Fibroblast of villous mesenchyme (primary cell): ENCODE measurements at places on chromosomes 4 and X. TPM values are rescaled to one million over a fixed set of nuclear protein-coding genes. Genes with fewer than 3 reads are reported as not detected.

The ARMCX1 gene
- total RNA-seq = 32.5 and 41.9 TPM in 2 replicates

The CXorf65 gene
- not detected in 2 replicates for total RNA-seq

The ACSL4 gene
- total RNA-seq = 146 and 171 TPM in 2 replicates

The BCORL1 gene
- total RNA-seq = 1.3 and 2.6 TPM in 2 replicates

The KLB gene
- not detected in 2 replicates for total RNA-seq

The NDP gene
- total RNA-seq = under 0.01 TPM in 1 of 2 replicates, not detected in the other

The CXCL11 gene
- total RNA-seq = not detected in 2 replicates

The IGFBP7 gene
- total RNA-seq = 234 and 417 TPM in 2 replicates

The SLC34A2 gene
- total RNA-seq = not detected in 2 replicates

The SLIT2 gene
- total RNA-seq = 8.4 and 20.7 TPM in 2 replicates

The GLRA3 gene
- under 0.01 TPM in 1 of 2 replicates, not detected in the other for total RNA-seq

The FUNDC2 gene
- 27.7 and 31.5 TPM in 2 replicates for total RNA-seq
